ENCODE measurements at places on chromosomes 5 and 9.
A peak's percentile ranks its signal among the peaks of the same experiment; 100 is the strongest.

DNA sequence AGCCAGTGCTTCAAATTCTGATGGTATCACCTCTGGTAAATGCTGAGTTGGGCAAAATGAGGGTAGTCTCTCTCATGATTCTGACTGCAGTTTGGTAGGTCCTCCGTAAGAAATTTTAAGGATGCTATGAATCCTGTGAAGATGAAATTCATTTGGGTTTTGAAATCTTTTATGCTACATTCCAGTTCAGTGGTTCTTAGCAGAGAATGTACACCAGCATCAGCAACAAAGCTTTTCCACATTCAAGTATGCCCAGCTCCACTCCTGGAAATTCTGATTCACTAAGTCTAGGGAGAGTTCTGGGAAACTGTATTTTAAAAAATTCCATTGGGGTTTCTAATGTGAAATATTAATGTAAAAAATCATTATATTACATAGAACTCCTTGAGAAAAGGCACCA lies 33.6 kb upstream of the ACOT12 start:
- DNase-seq, result no peak

DNA sequence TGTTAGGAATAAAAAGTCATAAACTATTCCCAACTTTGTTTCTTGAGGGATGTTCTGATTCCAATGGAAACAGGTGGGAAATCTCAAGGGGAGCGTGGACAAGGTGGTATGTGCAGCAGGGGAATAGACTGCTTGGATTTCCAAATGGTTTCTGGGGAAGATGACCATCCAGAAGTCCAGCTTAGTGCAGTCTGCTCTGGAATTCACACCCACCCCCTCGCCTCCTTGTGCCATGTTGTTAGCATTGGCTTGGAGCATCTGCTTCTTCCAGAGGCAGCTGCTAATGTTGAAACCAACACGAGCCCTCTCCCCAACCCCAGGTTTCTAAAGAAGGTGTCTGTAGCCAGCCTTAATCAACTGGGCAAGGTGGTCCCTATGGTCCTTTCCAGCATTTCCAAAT lies 90.9 kb downstream of the PDE6A start:
- DNase-seq, result no peak

DNA sequence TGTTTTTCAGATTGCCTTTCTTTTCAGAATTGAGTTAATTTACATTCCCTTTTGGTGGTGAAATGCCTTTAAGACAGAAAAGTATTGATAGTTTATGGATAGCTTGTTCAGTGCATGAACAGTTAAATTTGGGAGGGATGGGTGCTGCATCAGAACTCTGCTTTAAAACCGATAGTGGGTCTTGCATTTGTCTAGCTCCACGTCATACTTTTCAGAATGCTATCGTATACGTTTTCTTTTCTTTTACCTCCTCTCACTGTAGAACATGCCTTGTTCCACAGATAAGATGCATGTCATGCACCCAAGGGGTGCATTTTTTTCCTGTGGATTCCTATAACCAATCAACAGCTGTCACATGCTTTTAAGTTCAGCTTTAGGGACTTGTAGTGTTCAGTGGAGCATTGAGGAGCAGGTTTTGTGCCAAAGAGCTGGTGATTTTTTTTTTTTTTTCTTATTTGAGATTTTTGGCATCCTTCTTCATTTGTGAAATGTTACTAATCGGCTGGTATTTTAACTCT lies 2.3 kb downstream of the SLC44A1 start:
- no peak for DNase-seq

DNA sequence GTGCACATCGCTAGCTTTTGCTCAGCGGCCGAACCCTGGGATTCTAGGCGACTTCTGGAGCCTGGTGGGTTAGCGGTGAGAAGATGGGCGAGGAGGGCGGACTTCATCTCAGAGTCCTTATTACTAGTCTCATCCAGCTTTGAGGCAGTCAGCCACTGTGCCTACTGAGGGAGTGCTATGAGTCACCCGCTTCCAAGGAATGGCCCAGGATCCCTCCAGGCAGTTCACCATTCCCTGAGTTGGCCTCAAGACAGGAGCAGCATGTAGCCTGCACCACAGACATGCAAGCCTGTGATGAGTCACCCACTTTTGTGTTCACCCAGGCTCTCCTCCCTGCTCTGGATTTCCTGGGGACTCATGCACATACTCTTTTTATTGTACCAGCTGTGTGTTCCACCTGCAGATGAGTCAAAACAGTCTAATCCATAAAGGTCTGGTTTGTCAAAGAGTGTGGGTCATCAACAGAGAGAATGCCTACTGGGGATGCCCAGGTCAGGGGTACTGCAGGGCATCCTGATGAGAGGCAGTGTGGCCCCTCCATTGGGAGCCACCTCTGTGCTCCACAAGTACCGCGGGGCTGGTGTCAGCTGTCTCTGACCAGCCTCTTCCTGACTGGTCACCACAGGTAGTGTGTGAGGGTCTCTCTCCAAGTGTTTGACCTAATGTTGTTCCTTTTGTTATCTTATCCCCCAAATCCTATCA lies 20.2 kb downstream of the SLC22A5 start:
- peak; percentile 43 for DNase-seq

- DNase-seq, result peak; percentile 87
These were observed 43.9 kb upstream of the PRRC2B start for GRCh38 chr9:131349881-131350563.

DNA sequence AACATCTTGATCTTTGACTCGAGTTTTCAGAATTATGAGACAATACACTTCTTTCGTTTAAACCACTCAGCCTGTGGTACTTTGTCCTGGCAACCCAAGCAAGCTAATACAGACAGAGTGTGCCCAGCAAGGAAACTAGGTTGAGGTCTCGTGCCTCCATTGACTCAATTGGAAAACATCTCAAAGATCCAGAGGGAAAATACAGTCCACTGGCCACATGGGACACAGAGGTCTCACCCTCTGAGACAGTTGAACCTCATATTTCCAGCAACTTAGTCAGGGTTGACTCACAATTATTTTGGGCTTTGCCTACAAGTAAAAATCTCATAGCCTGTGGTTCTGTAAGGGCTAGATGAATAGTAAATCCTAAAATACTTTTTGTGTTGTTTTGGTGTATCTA lies 631.5 kb downstream of the MTRR start:
- DNase-seq, result no peak

DNA sequence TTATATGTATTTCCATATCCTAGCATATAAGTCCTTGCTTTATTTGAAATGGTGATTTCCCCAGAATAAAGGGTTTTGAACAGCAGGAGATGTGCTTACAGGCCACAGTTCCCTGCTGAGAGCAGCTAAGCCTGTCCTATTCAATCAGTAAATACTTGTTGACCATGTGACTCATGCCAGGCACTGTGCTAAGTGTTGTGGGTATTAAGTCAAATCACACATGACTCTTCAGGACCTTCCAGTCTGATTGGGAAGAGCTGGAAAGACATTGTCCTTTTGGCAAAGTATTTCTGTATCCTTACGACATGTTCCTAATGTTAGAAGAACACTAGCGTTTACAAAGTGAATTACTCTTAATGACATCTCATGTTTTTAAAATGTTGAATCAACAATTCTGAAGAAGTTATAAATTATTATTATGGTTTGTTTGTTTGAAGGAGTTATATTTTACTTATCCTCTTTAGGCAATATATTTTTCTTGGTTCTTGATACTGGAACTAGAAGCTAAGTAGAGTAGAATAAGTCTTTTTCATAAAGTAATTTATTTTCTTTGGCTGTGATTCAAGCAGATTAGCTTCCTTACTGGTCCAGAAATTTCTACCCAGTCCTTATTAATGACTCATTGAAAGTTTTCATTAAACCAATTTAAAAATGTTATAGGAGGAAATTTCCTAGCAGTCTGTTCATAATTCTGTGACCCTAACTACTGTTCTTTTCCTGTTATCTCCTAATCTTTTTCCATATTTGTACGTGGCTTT lies 82.1 kb downstream of the GAPVD1 start:
- DNase-seq, result no peak

DNA sequence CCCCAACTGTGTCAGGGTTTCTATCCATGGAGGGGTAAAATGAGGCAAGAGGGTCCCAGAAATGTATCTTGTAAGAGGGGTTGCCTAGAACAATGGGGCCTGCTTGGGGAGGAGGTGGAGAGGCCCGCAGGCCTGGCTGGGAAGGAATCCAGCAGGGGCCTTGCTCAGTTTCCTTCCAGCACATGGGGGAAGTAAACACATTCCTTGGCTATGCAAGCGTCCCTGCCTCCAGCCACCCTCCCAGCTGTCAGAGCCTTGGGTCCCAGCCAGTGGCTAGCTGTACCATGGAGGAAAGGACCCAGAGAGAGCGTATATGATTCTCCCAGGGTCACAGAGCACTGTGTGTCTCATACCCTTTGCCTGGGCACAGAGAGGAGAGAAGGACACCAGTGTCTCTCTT lies 71.1 kb upstream of the IL17B start:
- no peak for DNase-seq

DNA sequence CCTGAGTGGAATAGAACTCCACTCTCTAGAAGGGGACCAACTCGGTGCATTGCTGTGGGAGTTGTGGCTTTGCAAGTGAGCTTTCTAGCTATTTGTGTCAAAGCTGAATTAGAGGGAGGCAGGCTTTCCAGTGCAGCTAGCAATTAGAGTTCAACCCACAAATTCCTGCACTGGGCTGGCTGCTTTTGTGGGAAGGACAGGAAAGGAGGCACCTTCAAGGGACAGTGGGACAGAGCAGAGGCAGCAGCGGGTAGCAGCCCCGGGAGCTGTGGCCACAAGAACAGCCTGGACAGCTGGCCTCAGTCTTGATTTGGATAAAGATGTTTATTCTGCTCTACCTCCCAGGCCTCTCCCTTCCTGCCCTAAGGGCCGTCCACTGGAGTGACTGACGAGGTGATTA lies 83.7 kb upstream of the SLIT3 start:
- DNase-seq, result no peak

GRCh38 chr9:131776473-131776872 lies 36.6 kb upstream of the RAPGEF1 start:
- no peak for DNase-seq

DNA sequence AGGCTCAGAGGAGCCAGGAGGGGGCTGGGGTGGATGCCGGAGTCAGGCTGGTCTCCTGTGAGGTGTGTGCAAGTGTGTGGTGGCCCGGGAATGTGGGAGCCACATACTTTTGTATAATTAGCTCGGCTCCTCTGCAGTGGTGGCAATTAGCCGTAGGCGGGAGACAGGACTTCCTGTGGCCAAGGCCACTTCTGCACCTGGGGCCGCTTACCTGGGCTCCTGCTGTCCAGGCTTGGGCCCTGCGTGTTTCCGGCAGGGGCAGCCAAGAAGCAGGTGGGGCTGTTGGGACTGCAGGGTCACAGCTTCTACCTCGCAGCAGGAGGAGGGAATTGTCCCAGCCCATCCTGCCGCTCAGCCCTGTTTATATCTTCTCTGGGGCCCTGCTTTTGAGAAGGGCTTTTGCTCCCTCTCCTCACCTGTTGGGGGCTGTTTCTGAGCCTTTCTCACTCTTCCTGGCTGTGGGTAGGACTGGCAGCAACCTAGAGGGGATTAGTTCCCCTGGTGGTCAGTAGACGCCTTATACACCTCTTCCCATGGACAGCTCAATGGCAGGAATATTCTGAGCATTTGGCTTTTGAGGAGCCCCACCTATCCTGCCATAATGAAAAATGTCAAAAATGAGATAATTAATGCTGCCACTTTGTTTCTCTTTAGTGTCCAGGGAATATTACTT lies 145.4 kb upstream of the PITX1 start:
- DNase-seq, result no peak

- no peak for DNase-seq
These were observed 747.6 kb upstream of the EDIL3 start for GRCh38 chr5:85132269-85132668.

- DNase-seq, result no peak
These were observed 291.7 kb downstream of the TRPM3 start for GRCh38 chr9:70829591-70830265.

DNA sequence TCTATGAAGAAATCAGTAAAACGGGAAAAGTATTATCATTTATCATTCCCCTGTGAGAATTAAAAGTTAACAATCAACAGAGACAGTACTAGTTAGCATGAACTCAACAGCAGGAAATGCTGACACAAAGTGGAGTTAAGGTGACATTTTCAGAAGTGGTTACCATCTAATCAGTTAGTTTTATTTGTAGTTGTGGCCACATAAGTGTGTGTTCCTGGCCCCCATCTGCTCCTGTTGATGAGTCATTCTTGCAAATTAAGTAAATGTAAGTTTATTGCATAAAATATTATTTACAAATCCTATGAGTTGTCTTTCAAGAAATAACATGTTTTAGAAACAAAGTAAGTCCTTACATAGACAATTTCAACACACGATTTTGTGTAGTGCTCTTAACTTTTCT lies 8.9 kb upstream of the BNC2 start:
- no peak for DNase-seq

DNA sequence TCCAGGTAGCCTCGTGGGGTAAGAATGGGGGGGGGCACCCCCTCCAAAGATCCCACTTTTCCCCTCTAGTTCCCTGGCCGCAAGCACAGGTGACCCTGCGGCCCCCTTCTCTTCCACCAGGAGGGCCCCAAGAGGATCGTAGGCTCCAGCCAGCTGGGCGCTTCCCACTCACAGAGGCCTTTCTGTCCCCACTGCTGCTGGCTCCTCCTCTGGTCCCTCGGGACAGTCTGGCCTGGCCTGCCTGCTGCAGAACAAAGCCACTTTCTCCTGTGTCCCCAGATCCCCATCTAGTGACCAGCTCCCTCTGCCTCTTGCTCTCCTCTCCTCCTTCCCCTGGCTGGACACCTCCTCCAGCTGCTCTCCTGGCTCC lies 534 bp upstream of the SAPCD2 start:
- no peak for DNase-seq

GRCh38 chr5:135308245-135308644 lies 90.8 kb downstream of the MACROH2A1 start:
- DNase-seq, result no peak

DNA sequence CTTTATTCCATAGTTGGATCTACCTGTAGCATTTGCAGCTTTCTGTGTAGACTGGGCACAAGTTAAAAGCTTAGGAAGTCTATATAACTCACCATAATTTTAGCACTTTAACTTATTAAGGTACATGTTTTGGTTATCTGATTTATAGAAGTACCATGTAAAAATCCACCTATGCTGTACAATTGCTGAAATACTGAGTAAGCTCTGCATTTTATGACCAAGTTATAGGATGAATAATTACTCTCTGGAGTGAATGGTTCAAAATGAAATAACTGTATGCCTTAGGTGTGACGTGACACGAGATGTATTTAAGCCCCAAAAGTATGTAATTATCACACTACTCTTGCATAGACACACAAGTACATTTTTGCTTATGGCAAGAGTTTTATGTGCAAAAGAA lies 22.1 kb downstream of the ZSWIM6 start:
- DNase-seq, result no peak

GRCh38 chr9:106414042-106414441 lies 448.9 kb upstream of the ZNF462 start:
- no peak for DNase-seq

- no peak for DNase-seq
These were observed 148.4 kb upstream of the MAP3K1 start for GRCh38 chr5:56666901-56667300.

- no peak for DNase-seq
These were observed 988.2 kb upstream of the ARRDC3 start for GRCh38 chr5:92371171-92371888.

DNA sequence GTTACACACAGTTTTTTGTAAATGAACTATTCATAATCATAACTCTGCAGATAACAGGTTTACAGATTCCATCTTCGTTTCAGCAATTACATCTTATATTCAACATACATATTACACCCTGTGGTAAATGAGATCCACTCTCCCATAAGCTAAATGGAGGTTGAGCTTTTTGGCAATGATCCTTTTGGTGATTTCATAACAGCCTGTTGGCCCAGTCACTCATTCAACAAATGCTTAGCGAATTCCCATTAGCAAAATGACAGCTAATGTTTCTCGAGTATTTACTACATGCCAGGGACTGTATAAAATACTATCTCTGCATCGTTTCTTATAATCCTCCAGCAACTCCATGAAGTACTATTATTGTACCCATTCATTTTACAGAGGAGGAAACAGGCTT lies 25.4 kb upstream of the AGXT2 start:
- no peak for DNase-seq

- DNase-seq, result no peak
These were observed 19.9 kb downstream of the MTX3 start for GRCh38 chr5:79971156-79971555.

Data from activated CD4-positive, alpha-beta T cell treated with anti-CD3 and anti-CD28 coated beads for 4 hours (primary cell).